SW480 (cell line): ENCODE measurements at places on chromosomes 6 and 20.

DNA sequence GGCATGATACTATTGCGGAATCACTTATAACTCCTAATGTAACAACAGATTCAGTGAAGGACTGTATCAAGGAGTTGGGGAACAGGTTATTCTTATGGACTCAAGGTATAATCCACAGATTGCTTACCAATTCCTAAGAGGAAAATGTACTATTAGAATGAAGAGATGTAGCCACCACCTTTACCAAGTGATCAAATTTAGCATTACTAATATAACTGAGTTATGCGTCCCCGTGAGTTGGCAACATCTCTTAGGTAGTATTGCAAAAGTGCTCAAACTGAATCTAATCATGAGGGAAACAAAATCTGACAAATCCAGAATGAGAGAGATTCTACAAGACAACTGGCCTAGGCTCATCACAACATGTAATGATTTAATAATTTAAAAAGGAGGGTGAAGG, 777 bp upstream of the SNRNP48 start:
- no peak for DNase-seq

DNA sequence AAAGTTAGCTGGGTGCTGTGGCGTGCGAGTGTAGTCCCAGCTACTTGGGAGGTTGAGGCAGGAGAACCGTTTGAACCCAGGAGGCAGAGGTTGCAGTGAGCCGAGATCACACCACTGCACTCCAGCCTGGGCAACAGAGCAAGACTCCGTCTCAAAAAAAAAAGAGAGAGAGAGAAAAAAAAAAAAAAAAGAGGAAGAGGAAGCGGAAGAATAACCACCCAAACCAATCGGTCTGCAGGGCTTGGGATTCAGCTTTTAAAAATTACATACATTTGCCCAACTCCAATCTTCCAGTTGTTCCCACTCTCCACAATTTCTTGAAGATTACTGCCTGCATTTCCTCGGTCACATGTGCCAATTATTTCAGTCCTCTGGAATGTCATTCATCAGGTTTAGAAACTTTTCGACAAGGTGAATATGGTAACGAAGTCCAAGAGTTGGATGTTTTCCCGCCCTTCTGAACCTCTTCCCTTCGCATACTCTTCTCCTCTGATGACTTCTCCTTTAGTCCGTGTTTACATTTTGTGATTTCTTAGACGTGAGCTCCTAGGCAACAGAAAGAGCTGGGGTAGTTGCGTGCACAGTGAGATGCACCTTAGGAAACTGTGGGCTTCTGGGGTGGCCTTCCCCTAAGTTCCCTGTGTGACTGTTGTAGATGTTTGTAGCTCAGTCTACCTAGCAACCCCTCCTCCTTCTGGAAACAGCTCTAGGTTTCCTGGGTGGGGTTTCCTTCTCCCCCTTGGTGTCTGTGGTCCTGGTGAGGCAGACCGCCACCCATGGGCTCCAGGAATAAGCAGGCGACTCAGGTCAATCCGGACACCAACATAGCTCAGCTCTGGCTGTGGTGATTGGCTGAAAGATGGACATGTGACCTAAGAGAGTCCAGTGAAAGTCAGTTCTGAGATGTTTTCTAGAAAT, 63.0 kb upstream of the NCOA3 start:
- no peak for DNase-seq

DNA sequence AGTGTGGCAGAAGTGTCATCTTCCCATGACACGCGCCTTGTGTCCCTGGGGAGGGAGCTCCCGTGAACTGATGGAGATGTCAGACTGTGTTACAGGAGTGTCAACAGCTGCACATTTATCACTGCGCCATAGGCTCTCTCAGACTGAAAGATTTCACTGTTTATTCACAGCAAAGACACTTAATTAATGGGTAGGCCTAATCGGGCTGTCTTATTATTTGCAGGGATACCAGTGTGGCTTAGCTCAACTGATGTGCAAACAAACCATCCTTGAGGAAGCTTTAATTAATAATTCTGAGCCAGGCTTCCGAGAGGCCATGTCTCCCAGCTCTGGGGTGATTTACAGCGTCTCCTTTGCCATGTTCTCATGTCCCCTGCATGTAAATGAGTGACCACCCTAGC, 771.0 kb downstream of the QKI start:
- no peak for DNase-seq

- no peak for DNase-seq
Measured at GRCh38 chr6:170584954-170585498, 589 bp upstream of the PDCD2 start.

DNA sequence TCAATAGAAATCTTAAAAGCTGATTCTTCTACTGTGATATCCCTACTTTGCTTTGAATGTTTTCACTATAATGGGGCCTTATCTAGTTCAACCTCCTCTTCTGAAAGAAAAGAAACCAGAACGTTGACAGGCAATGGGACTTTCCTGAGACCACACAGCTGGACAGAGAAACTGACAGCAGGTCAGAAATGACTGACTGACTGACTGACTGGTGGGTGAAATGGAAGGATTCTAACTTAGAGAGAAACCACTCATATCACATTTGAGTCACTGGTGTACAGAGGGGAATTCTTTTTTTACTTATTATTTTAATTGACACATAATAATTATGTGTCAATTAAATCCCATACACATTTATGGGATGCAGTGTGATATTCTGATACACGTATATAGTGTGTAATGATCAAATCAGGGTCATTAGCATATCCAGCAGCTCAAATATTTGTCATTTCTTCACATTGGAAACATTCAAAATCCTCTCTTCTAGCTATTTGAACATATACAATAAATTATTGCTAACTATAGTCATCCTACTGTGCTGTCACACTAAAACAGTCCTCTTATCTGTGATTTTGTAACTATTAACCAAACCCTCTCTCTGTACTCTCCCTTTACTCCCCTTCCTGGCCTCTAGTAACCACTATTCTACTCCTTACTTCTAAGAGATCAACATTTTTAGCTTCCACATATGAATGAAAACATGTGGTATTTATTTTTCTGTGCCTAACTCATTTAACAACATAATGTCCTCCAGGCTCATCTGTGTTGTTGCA, 64.8 kb upstream of the NRSN1 start:
- DNase-seq: no peak

DNA sequence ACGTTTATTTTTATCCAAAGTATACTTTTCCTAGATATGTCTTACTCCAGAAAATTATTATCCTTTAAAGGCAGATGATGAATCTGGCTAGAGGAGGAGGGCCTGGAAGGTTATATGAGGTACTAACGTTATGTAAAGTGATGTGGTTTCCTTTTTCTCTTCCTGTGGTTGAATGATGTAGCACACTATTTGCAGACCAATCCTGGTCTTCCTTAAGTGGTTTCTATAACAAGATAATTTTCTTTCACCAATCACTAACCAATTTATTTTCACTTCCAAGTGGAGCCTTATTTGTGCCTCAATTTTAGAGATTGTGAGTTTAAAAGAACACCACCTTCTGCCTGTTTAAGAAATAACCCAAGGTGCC, 154.6 kb upstream of the SOX4 start:
- peak; percentile 28 for DNase-seq

DNA sequence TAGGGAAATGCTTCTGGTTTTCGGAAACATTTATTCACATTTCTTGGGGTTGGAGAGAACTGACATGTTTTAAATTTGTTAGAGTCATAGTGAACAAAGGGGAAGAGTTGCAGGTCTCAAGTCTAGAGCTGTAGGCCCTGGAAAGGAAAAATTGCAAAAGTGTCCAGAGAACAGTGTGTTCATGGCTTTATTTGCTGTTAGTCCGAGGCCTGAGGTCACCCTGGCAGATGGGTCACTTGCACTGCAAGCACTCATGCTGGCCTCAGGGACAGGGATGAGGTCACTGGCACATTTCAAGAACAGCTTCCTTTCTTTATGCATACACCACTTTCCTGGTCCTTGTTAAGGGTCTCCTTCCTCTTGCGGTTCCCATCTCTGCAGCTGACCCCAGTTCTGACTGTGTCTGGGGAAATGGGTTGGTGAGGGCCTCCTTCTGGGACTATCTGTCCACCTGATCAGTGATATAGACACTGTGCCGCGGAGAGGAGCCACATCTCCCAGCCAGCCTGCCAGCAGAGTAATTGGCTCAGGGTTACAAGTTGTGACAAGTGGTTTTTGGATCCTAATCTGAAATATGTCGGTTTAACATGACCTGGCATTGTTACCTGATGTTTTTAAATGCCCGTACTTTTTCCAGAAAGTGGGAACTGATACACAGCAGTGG, 194.0 kb downstream of the EYA4 start:
- no peak for DNase-seq

- DNase-seq: no peak
Measured at GRCh38 chr6:2213086-2213485, 32.3 kb downstream of the GMDS start.

DNA sequence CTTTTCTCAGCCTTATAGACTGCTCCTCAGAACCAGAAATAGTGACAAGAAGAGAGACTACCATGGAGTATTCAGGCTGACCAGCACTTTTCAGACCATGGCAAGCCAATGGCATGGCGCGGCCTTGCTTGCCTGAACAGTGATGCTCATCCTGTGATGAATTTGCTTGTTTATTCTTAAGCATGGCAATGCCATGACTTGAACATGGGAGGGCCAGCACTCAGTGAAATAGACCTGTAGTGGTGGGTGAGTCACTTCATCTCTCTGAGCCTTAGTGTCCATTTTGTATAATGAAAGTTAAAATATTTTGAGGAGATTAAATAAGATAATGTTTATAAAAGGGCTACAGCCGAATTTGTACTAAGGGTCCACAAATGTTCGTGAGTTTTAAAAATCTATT, 79.1 kb downstream of the LRRC1 start:
- DNase-seq: no peak

GRCh38 chr20:39875492-39876110, 813.4 kb downstream of the MAFB start:
- DNase-seq: no peak

- DNase-seq: no peak
Measured at GRCh38 chr20:34333786-34334185, 29.3 kb upstream of the ITCH start.

- DNase-seq: no peak
Measured at GRCh38 chr6:158539413-158539812, 20.5 kb upstream of the TMEM181 start.

- DNase-seq: no peak
Measured at GRCh38 chr20:13264907-13265306, 43.8 kb downstream of the ISM1 start.
